Left hindlimb (tissue), 1 donor: ENCODE measurements at places on chromosomes 5 and 9.

DNA sequence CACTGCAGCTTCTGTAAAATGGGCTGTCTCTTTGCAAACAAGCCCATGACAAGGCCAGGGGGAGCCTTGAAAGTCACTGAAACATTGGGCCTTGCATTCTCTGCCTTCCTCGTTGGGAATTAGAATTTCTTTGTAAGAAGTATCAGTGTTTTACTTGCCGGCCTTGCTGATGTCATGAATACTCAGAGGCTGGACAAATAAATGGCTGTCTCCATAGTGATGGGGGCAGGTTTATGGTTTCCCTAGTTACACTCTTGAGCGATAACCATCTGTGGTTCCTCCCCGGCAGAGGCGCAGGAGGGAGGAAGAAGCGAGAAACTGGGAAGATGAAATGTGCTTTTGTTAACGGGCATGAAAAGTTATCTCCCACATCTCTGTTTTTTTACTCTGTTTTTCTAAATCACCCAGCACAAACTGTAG, 272.7 kb upstream of the PANK3 start:
- peak; percentile 50 for DNase-seq

- DNase-seq: no peak
Observed at GRCh38 chr9:133132174-133132573, 11.1 kb upstream of the RALGDS start.

GRCh38 chr5:54756301-54756700, 229.1 kb downstream of the ESM1 start:
- DNase-seq: no peak

DNA sequence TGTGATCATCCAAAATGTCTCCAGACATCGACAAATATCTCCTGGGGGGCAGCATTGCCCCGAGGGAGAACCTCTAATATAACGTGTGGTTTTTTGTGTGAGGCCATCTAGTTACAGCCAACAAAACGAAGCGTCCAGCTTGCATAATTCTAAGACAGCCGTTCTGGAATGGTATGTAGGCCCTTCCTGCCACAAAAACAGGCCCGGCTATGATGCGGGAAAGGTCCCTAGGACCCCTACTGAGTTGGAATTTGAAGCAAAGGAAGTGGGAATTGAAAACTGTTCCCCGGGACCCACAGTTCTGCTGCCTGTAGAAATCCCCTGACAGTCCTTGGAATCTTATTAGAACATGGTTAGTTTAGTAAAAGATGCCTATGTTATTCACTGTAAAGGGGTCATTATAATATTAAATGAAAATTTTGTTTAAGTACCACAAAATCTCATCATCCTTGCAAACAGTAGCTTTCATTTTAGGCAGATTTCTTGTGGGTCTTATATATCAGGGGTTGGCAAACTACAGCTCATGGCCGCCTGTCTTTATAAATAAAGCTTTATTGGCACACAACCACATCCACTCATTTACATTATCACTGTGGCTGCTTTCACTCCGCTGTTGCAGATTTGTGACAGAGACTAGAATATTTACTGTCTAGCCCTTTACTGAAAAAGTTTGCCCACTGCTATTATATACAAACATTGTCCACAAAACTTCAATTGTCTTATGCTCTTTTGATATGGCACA, 70.7 kb downstream of the MSX2 start:
- DNase-seq: no peak

- DNase-seq: no peak
Observed at GRCh38 chr5:87579678-87580077, 166.9 kb upstream of the CCNH start.

DNA sequence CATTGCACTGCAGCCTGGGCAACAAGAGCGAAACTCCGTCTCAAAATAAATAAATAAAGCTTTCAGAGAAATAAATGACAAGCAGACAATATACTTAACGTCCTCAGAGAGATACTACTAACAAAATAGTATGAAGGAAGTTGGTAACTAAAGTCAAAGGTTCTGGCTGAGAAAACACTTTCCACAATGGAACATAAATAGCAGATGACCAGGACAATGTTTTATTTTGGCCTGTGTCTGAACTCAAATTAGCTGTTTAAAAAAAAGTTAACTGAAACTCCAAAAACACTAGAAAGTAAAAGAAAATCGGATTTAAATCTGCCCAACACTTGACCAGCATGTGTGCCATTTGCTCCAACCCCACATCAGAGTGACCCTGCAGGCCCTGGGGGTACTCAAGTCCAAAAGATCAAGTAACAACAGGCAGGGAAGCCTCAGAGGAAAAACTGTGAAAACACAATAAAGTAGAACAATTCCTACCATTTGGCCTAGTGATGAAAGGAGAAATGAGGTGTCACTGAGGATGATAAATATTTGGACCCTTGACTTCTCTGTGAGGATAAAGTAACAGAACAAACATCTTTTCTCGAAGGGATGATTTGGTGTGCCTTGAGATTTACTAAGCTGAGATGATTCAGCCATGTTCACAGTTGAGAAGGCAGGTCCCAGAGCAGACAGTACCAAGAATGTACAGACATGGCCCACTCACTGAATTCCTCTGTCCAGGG, 47.7 kb downstream of the LHFPL2 start:
- no peak for DNase-seq

DNA sequence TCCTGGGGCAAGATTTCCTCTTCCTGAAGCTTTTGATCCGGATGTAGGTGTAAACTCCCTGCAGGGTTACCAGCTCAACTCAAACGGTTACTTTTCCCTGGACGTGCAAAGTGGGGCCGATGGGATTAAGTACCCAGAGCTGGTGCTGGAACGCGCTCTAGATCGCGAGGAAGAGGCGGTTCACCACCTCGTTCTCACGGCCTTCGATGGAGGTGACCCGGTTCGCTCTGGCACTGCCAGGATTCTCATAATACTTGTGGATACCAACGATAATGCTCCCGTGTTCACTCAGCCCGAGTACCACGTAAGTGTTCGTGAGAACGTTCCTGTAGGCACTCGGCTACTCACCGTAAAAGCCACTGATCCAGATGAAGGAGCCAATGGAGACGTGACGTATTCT, 820 bp downstream of the PCDHGA4 start:
- no peak for DNase-seq

DNA sequence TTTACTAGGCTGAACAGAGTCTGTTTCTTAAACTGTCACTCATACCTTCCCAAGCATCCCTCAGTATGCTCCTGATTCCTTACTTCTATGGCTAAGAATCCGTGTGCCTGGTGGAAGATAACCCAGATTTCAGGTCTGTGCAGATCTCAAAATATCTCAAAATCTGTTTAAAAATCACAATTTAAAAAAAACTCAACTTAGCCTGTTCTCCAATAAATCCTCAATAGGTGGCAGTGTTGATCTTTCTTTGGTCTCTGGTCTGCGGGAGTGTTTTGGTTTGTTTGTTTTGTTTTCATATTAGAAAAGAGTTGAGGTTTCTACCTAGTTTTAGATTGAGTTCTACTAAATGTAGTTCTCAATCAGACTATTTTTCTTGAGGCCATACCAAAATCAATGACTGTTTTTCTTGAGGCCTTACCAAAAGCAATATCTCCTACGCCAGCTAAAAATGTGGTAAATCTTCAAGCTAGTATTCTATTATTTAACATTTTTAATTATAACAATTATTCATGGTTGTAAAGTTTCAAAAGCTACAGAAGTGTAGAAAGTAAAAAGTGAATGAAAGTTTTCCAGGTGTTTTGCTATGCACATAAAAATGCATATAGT, 57.9 kb downstream of the TGFBR1 start:
- DNase-seq: no peak

DNA sequence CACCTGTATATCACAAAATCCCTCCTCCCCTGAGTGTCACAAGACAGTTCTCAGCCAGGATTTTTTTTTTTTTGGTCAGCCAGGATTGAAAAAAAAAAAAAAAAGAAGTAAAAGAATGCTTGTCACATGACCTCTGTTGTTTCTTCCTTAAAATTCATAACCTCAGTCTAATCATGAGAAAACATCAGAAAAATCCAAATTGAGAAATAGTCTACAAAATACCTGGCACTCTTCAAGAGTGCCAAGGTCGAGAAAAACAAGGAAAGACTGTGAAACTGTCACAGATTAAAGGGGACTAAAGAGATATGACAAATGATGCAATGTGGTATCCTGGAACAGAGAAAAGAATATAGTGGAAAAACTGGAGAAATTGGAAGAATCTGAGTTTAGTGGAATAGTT, 58.5 kb upstream of the SUB1 start:
- DNase-seq: no peak

GRCh38 chr5:10681731-10682679, 79.0 kb downstream of the DAP start:
- DNase-seq: peak; percentile 22

DNA sequence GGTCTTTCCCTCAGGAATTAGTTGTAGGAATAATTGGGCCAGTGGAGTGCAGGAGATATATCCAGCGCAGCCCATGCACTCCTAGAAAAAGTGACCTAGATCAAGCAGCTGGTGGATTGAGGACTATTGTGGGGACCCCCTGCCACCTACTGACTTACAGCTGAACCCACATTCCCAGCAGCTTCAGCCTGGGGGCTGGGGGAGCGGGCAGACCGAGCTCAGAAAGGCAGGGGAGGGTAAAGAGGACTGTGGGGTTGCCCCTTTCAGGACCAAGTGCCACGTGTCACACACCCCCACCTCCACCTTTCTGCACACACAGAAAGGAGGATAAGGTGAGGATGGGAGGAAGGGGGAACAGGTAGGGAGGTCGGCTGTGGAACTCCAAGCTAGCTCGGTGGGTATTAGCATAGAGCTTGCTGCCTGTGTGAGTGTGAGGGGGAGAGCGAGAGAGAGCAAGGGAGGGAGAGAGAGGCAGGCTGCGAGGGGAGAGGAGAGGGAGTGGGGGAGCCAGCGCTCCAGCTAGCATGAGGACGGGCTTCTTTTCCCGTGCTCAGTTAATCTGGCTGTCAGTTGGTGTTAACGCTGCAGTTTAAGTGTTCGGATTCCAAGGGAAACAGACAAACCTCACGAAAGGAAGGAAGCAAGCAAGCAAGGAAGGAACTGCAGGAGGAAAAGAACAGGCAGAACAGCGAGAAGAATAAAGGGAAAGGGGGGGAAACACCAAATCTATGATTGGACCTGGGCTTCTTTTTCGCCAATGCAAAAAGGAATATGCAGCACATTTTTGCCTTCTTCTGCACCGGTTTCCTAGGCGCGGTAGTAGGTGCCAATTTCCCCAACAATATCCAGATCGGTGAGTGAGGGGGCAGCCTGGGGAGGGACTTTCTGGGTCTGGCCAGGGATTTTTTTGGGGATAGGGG, at the start of gene GRIA1:
Gene GRIA1 (plus strand): TSS at position 553 of the 920 bp plus-strand sequence.
- peak; percentile 56 for DNase-seq

DNA sequence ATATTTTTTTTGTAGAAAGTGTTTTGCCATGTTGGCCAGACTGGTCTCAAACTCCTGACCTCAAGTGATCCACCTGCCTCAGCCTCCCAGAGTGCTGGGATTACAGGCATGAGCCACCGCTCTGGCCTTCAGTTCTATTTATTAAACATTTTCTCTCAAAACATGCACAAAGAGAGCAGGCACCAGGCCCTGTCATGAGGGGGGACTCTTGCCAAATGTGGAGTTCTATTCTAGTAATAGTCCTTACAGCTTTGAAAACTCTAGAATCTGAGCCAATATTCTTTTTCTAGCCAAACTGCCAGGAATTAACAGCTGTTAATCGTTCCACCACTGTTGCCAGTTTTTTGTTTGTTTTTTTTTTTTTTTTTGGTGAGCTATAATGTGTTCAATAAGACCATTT, 124.6 kb downstream of the TARS1 start:
- no peak for DNase-seq

- no peak for DNase-seq
Observed at GRCh38 chr5:148306446-148306845, 5.8 kb upstream of the SPINK7 start.

GRCh38 chr5:180154821-180155364, 54.1 kb downstream of the RASGEF1C start:
- no peak for DNase-seq

GRCh38 chr5:160643616-160644240, 208.3 kb downstream of the ATP10B start:
- no peak for DNase-seq

GRCh38 chr5:1362242-1363015, 17.5 kb upstream of the CLPTM1L start:
- DNase-seq: no peak

DNA sequence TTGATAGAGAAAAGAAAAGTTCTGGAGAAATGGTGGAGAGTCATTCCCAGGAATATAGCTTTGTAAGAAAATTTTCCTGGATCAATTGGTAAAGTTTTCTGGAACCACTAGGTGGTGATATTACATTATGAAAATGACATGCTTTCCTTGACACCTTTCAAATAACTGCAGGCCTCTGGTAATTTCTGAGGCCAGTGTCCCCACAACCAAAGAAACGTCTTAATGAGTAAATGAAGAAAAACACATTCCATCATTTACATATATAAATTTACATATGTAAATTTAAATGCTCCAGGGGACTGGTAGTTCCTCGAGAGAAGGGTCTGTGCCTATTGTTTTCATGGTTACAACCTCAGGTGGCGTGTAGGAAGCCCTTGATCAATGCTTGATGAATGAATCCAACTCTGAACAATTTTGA, 17.2 kb upstream of the RGS3 start:
- DNase-seq: no peak

GRCh38 chr9:21741151-21741550, 61.3 kb upstream of the MTAP start:
- DNase-seq: no peak

DNA sequence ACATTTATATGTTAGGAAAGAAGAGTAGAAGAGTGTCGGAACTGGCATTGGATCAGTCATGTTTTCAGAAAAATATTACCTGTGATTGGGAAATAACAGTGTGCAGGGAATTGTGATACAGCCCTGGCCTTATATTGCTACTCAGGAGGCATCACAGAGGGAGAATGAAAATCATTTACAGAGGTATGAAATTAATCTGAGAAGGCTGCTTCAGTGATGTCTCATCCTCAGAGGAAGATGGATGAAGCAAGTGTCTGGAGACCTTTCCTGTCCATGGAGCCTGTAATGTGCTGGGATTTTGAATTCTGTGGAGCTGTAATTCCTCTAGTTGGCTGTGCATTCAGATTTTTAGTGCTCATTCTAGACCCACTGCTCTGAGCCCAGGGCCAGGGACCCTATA, 3.8 kb downstream of the ACTBL2 start:
- DNase-seq: no peak

- no peak for DNase-seq
Observed at GRCh38 chr5:3342271-3343100, 253.1 kb upstream of the IRX1 start.

DNA sequence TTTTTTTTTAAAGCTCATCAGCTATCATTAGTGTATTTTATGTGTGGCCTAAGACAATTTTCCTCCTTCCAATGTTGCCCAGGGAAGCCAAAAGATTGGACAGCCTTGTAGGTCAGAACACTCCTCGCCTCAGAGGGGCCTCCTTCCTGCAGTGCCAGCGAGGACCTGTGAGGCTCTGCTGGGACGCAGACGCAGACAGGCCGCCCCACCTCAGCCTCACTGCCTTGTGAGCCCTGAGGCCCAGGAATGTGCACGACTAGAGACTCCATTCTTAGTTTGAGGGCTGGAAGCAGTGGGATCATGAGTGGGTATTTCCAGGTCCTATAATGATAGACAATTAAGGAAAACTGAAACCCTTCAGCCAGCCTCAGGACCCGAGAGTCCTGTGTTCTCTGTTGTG, 85.4 kb downstream of the PJA2 start:
- DNase-seq: no peak
